ENCODE measurements at places on chromosomes 12 and 14.

- DNase-seq: no peak
Measured at GRCh38 chr12:103105971-103106597, 148.6 kb downstream of the ASCL1 start.

DNA sequence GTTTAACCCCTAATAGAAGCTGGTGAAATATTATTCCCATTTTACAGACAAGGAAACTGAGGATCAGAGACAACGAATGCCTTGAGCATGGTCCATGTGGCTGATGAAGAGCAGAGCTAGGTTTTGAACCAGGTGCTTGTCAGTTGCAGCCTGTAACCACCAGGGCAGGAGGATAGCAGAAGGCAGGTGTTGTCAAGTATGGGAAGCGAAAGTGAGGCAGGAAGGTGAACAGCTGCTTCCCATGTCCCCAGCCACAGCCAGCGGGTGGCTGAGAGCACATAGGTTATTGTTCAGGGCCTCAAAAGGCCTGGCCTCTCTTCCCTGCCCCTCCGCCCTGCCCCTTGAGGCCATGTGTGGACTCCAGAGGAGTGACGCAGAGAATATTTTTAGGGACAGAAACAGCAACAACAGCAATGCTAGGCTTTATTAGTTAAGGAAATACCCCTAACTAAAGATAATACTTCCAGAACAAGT, 39.6 kb downstream of the IQSEC3 start:
- no peak for DNase-seq

GRCh38 chr14:24695265-24696241, 61.6 kb upstream of the GZMB start:
- no peak for DNase-seq

GRCh38 chr12:101642115-101643067, 47.6 kb downstream of the MYBPC1 start:
- DNase-seq: no peak

DNA sequence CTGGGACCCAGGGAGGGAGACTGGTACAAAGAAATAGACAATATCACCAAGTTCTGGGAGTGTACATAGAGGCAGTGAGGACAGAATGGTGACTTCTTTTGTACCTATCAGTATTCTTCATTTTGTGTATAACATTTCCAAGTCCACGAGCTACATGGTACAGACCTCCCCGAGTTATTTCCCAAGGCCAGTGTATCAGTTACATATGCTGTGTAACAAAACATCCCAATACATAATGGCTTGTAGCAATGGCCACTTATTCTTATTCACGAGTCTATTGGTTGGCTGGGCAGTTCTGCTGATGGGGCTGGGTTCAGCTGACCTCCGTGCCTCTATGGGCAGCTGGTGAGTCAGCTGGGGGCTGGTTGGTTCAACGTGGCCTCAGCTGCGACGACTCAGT, 98.7 kb upstream of the RFLNA start:
- no peak for DNase-seq

DNA sequence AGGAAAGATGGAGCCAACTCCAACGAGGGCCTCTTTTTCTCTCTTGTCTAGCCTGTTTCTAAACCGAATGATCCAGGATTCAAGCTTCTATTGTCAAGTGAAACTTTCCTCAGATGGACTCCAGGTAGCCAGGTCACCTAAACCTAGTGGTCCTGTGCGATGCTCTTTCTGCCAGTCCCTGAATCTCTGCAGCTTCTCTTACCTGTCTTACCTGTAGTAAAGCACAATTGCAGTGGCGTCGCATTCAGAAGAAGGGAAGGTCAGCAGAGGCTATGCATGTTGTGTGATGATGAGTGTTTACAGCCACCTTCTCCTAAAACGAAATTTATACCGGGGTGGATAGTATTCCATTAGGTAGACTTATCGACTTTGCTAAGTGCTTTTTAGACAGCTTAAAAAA, 47.4 kb upstream of the TRAF3 start:
- DNase-seq: no peak
